ENCODE measurements at places on chromosomes 6 and 20. TPM values are rescaled to one million over a fixed set of nuclear protein-coding genes. Genes with fewer than 3 reads are reported as not detected.

- H3K4me3 ChIP-seq = no peak overlapping the region
- H3K27ac ChIP-seq = no peak overlapping the region
- H3K27me3 ChIP-seq = no peaks in the 10 kb centered on the region
- H3K4me1 ChIP-seq = no peaks in the 10 kb centered on the region
- H3K36me3 ChIP-seq = no peaks in the 10 kb centered on the region
Observed at GRCh38 chr6:151131324-151132007, 108.3 kb upstream of the AKAP12 start.

DNA sequence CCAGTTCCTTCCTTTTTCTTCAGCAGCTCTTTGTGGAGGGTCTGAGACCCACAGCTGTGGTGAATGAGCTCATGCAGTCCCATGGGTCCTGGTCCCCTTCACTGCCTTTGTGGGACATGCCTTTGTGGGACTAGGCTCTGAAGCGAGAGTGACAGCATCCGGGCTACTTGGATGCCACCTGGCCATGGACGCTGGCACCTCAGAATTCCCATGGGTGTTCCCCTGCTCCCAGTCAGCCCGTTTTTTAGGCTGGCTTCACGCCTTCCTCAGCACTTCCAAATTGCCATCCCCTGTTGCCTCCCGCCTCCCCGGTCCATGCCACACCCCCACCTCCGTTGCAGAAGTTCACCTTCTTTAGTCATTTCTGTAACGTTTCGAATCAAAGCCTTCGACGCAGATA is 45.1 kb downstream of the RAMACL start:
- H3K4me3 ChIP-seq = no peak overlapping the region
- H3K27me3 ChIP-seq = no peaks in the 10 kb centered on the region
- no peaks in the 10 kb centered on the region for H3K4me1 ChIP-seq
- no peak for DNase-seq
- H3K27ac ChIP-seq = no peak overlapping the region
- no peaks in the 10 kb centered on the region for H3K36me3 ChIP-seq

DNA sequence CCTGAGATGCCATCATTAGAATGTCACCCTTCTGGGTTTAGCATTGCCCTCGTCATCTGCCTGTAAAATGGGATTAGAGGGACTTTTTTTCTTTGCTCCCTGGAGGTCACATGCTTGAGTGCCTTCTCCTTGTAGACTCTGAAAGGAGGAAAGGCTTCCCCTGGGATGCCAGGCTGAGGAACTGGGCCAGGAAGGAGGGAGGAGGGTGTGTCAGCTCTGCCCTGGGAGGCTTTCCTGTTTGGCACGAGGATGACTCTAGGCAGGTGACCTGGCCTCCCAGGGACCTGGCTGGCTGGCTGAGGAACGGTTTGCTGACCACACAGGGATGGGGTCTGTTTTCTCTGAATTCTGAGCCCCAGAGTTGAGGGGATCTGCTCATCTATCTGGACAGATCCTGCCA is 137.9 kb upstream of the RNF24 start:
- no peaks in the 10 kb centered on the region for H3K27me3 ChIP-seq
- no peak overlapping the region for H3K27ac ChIP-seq
- no peak for DNase-seq
- H3K36me3 ChIP-seq = no peaks in the 10 kb centered on the region
- H3K4me1 ChIP-seq = no peaks in the 10 kb centered on the region

GRCh38 chr6:166460473-166461437 is 78.0 kb upstream of the MPC1 start:
- H3K4me3 ChIP-seq = no peak overlapping the region
- no peaks in the 10 kb centered on the region for H3K4me1 ChIP-seq
- DNase-seq = no peak
- no peaks in the 10 kb centered on the region for H3K27me3 ChIP-seq

- H3K4me3 ChIP-seq = no peak overlapping the region
- H3K27me3 ChIP-seq = no peaks in the 10 kb centered on the region
- no peaks in the 10 kb centered on the region for H3K4me1 ChIP-seq
- no peaks in the 10 kb centered on the region for H3K36me3 ChIP-seq
Observed at GRCh38 chr20:6502999-6503398, 264.5 kb upstream of the BMP2 start.

DNA sequence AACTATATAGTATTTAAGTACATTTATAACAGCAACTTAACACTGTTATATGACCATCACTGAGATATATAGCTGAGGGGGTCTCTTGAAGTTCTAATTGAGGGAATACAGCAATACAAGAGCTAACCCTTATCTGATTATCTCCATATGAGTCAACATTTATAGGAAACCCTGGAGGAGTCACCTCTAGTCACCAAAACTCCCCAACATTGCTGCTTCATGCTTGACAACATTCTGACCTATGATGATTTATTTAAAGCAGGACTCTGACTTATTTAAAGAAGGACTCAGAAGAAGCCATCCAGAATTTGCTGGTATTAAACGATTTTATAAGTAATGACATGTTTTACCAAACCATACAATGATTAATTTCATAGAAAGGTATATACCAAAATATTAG is 182.6 kb upstream of the NOX3 start:
- DNase-seq = no peak
- no peak overlapping the region for H3K4me3 ChIP-seq
- no peak overlapping the region for H3K27ac ChIP-seq
- no peaks in the 10 kb centered on the region for H3K36me3 ChIP-seq
- no peaks in the 10 kb centered on the region for H3K4me1 ChIP-seq

DNA sequence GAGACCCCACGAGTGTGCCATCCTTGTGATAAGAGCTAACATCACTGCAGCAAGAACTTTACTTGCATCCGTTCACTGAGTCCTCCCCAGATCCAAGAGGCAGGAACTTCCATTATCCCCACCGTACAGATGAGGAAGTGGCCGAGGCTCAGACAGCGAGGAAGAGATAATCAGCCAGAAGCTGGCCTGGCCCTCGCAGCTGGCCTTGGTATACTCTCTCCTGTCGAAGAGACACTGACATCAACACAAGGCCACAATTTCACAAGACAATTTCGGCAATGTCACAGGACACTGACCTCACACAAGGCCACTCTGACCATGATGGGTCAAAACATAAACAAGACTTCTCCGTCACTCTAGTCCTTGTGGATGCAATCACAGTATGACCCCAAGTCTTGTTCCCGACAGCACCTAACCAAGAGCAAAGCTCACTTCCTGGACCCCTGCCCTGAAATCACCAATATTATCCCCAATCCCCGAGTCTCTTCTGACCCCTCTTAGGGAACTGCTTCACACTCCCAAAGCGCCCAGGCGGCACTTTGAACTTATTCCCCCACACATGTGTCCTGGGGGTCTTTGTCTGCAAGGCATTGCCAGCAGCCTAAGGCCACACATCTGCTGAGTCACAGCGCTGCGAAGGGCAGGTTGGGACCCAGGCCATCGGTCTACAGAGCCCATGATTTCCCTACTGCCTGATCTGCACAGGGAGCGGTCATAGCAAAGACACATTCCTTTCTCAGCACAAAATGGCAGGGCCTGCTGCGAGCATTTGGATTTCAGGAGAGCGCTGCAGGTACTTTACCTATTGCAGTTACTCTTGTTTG is 14.8 kb upstream of the VAPB start:
- no peaks in the 10 kb centered on the region for H3K4me1 ChIP-seq
- DNase-seq = peak; percentile 66
- H3K27ac ChIP-seq = no peak overlapping the region
- no peaks in the 10 kb centered on the region for H3K27me3 ChIP-seq

DNA sequence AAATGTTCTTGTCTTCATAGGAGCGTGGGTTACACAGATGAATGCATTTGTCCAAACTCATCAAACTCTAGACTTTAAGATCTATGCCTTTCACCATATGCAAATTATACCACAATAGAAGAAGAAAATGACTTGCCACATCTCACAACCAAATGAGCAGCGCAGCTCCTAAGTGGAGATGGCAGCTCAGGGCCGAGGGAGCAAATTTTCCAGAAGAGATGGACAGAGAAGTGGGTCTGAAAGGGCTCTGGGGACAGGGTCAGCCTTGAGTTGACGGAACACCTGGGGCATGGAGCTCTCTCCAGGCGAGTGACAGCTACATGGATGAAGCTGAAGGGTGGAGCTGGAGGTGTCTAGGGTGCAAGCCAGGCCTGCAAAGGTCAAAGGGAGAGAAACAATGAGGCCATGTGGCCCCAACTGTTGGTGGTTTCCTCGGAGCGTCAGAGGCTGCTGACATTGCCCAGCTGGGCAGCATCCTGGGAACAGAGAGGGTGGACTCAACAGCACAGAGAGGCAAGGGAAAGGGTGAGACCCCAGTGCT is 228.3 kb downstream of the NRN1 start:
- H3K36me3 ChIP-seq = no peaks in the 10 kb centered on the region
- DNase-seq = no peak
- H3K27ac ChIP-seq = no peak overlapping the region
- no peaks in the 10 kb centered on the region for H3K27me3 ChIP-seq
- H3K4me1 ChIP-seq = no peaks in the 10 kb centered on the region

GRCh38 chr6:73523434-73524123 is 2.7 kb upstream of the EEF1A1 start:
- peak; percentile 76 for DNase-seq
- H3K4me3 ChIP-seq = peak overlapping the region; percentile 81
- H3K36me3 ChIP-seq = peaks cover 11% of the 10 kb centered on the region
- peak overlapping the region; percentile 99 for H3K27ac ChIP-seq

- H3K4me3 ChIP-seq = no peak overlapping the region
- H3K4me1 ChIP-seq = no peaks in the 10 kb centered on the region
- no peak for DNase-seq
- H3K27ac ChIP-seq = no peak overlapping the region
- no peaks in the 10 kb centered on the region for H3K36me3 ChIP-seq
Observed at GRCh38 chr6:156645097-156645496, 132.1 kb upstream of the ARID1B start.

- H3K36me3 ChIP-seq = no peaks in the 10 kb centered on the region
- no peak overlapping the region for H3K4me3 ChIP-seq
- no peaks in the 10 kb centered on the region for H3K27me3 ChIP-seq
- H3K27ac ChIP-seq = no peak overlapping the region
Observed at GRCh38 chr6:125151700-125152099, 1.9 kb upstream of the TPD52L1 start.

DNA sequence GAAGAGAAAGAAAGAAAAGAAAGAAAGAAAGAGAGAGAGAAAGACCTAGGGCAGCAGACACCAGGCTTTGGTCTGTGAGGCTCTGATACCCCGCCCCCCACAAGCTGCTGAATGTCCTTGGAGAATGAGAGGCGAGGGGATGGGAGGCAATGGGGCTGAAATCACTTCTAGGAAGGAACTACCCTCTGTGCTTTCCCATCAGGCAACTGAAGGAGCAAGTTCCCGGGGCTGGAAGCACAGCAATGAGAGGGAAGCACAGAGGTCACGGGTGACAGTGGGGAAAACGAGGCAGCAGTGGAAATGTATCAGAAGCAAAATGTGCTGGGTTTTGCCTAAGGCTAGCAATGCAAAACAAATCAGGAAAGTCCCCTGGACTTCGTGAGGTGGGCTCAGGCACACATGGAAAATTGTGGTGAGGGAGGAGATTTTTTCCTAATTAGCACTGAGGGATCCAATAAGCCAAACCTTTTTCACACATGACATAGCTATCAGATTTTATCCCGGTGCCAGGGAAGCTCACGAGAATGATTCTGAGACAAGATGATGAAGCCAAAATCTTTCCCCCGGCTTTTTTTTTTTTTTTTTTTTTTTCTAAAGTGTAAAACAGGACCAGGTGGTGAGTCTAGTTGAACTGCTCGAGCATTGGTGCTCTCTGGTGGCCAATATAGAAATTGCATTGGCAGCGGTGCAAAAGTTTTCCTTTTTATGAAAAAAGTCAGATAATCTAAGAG is 16.8 kb upstream of the ARFGEF2 start:
- H3K27ac ChIP-seq = no peak overlapping the region
- no peak overlapping the region for H3K4me3 ChIP-seq
- peak; percentile 26 for DNase-seq
- no peaks in the 10 kb centered on the region for H3K36me3 ChIP-seq
- no peaks in the 10 kb centered on the region for H3K27me3 ChIP-seq

GRCh38 chr6:56689114-56689513 is 46.4 kb upstream of the DST start:
- H3K36me3 ChIP-seq = no peaks in the 10 kb centered on the region
- peak overlapping the region; percentile 94 for H3K27ac ChIP-seq
- peak overlapping the region; percentile 39 for H3K4me3 ChIP-seq
- H3K27me3 ChIP-seq = no peaks in the 10 kb centered on the region
- H3K4me1 ChIP-seq = peaks cover 29% of the 10 kb centered on the region

DNA sequence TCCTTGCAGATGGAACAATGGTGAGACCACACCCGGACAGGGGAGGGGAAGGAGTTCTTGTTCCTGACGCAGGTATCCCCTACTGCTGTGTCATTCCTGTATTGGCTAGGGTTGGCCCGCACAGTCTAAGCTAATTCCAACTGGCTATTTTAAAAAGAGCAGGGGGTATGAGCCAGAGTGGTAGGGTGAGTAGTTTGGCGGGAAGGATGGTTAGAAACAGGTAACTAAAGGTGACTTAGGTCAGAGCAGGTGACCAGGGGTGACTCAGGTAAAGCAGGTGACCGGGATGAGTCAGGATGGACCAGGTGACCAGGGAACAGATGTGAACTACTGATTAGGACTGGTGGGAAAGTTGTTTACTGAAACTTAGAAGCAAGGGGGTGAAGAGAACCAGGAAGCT is 58.0 kb downstream of the ZNF292 start:
- no peak overlapping the region for H3K27ac ChIP-seq
- peak; percentile 32 for DNase-seq
- H3K4me1 ChIP-seq = no peaks in the 10 kb centered on the region
- H3K27me3 ChIP-seq = no peaks in the 10 kb centered on the region
- H3K36me3 ChIP-seq = peaks cover 8% of the 10 kb centered on the region

DNA sequence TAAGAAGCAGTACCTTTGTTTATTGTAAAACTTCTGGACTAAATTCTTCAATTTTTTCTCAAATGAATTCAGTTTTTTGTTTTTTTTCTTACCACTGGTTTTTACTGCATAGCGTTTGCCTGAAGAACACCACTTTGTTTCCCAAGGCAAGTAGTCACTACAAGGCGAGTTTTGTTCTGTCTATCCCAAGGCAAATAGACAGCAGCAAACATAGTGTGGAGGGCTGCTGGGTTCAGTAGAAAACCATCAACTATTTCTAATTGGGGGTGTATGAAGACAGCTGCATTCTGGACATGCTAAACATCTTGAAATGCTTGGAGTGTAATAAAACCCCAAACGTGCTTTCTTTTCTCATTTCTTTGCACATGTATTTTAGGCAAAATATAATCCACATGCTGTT is 197.4 kb downstream of the ESR1 start:
- no peaks in the 10 kb centered on the region for H3K27me3 ChIP-seq
- no peak overlapping the region for H3K27ac ChIP-seq
- H3K4me1 ChIP-seq = no peaks in the 10 kb centered on the region
- no peaks in the 10 kb centered on the region for H3K36me3 ChIP-seq
- no peak overlapping the region for H3K4me3 ChIP-seq

DNA sequence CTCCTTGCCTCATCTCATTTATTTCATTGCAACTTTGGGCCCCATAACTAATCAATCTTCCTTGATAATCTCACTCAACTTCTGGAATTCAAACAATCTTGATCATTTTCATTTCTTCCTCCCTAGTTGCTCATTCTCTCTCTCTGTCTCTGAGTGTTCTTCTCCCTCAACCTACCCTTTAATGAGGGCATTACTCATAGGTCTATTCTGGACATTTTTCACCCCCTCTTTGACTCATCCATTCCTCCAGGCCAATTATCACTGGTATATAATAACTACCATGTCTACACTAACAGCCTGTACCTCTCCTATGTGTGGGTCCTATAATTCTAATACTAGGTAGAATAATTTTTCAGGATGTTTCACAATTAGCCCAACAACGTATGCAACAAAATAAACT is 78.8 kb downstream of the COL21A1 start:
- no peaks in the 10 kb centered on the region for H3K27me3 ChIP-seq
- no peaks in the 10 kb centered on the region for H3K36me3 ChIP-seq
- DNase-seq = no peak
- H3K27ac ChIP-seq = no peak overlapping the region

ZSCAN26 gene
- 6.0 TPM for total RNA-seq

FRMD1 gene
- total RNA-seq = 0.23 TPM

OSER1 gene
- total RNA-seq = 16.6 TPM

BTN1A1 gene
- total RNA-seq = not detected

WFDC12 gene
- total RNA-seq = not detected

PAX1 gene
- not detected for total RNA-seq

AP5S1 gene
- total RNA-seq = 16.1 TPM

PACRG gene
- 5.3 TPM for total RNA-seq

DIDO1 gene
- total RNA-seq = 18.3 TPM
